ENCODE measurements at places on chromosomes 2 and 18.

GRCh38 chr2:192559587-192559986 is 364.9 kb upstream of the TMEFF2 start:
- no peak for DNase-seq

- DNase-seq: no peak
These were observed 504 bp downstream of the ASAP2 start for GRCh38 chr2:9206991-9207640.

DNA sequence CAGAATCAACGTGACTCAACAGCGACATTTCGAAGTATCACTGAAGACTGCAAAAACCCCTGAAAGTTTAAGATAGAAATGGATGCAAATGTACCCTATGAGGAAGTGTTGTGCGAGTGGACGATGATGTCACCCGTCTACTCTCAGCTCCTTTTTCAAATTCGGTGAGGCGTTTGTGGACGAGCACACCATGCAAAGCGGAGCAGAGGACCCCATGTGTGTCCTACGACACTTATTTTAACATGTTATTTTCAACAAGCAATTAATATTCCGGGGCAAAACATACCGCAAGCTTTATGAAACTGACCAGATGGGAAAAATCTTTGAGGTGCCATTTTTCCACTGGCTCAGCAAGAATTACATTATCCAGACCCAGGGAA is 2.0 kb downstream of the PXDN start:
- DNase-seq: no peak

DNA sequence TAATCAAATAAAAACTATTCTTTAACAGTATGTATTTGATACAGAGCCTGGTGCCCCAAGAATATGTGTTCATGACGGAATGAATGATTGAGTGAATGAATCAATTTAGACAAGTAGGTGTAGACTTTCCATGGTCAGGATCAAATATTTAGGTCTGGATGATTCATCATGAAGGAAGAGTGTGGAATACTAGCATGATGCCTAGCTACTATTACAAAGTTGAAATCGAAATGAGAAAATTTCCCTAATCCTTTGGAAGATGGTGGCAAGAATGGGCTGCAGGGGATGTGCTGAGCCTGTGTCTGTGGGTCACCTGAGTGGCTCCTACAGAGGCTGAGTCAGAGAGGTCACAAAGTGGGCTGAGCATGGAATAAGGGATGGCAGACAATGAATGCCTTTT is 3.1 kb upstream of the MALT1 start:
- no peak for DNase-seq

- no peak for DNase-seq
These were observed 59.4 kb downstream of the STEAP3 start for GRCh38 chr2:119282996-119283511.
